Cortex of kidney (tissue), 1 donor: ENCODE measurements at places on chromosomes 5 and 9.

DNA sequence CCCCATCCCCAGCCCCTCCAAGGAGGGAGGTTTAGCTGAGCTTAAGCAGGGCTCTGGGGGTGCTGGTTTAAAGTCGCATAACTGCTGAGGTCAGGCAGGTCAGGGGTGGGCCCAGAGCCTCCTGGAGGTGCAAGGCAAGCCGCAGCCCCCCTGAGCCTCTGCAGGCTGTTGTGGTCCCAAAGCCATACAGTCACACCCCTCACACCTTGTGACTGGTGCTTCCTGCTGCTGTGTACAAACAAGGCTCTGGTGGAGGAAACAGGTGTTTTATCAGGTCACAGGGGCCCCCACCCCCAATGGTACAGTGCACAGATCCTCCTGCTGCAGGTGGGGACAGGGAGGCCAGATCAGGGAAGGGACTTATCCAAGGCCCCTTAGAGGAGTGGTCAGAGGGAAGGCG lies 8.0 kb downstream of the TCF7 start:
- no peak for DNase-seq

GRCh38 chr5:29161399-29162291 lies 2031.8 kb upstream of the CDH6 start:
- DNase-seq, result no peak

- DNase-seq, result no peak
These were observed 19.5 kb downstream of the ADAMTS6 start for GRCh38 chr5:65462139-65462705.

GRCh38 chr9:131728961-131729360 lies 10.9 kb downstream of the RAPGEF1 start:
- no peak for DNase-seq

GRCh38 chr5:107867266-107867665 lies 196.5 kb upstream of the EFNA5 start:
- DNase-seq, result no peak

DNA sequence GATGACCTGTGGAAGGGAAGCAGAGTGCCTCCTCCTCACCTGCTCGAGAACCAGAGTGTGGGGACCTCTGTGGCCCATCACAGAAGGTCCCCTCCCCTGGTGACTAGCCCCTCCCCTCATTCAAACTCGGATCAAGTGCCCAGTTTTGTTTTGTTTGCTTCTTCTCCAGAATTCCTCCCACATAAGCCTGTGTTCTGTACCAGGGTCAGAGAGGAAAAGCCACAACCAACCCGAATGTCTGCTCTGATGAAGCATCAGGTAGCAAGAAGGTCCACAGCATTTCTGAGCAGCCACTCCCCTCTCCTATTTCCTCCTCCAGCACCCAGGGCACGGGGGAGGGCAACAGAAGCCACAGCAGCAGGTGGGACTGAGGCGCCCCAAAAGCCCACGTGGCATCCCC lies 58.2 kb downstream of the HSD17B3 start:
- no peak for DNase-seq

- DNase-seq, result no peak
These were observed 672 bp upstream of the KCNT1 start for GRCh38 chr9:135701067-135701958.

DNA sequence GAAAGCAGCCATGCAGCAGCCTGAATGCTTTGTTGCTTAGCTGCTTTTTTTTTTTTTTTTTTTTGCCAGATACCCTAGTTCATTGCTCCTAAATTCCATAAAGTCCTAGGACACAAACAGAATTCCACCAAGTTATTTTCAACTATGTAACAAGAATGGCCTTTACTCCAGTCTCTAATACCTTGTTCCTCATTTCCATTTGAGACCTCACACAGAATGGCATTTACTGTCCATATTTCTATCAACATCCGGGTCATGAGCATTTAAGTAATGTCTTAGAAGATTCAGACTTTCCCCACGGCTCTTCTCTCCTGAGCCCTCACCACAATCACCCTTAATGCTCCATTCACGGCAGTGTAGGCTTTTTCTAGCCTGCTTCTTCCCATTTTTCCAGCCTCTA lies 31.7 kb upstream of the FBXW11 start:
- DNase-seq, result no peak

DNA sequence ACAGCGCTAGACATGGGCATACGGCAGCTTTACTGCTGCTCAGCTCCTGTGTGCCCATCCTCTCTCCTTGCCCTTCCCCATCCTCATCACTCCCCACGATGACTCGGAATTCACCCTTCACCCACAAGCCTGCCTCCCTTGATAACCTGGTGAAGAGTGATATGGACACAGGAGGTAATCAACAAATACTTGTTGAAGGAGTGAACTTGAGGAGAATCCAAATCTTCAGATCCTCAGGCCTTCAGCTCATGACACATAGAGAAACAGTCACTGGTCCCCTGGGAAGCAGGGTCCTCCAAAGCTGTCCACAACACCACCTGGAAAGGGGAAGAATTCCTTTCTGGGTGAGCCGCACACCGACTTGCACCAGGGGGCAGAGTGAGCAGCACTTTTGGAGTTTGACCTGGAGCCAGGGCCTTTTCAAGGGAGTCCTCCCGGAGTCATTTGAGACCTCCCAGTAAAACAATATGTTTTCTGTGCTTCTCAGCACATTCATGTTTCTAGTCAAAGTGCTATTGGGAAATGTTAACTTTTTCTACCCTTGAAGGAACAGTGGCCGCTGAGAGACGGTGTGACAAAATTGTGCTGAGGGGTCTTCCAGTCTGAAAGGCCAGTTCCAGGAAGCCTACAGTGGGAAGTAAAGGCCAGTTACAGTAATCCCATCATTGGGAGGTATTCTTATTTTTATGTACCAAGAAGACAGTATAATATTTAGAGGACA lies 332.3 kb downstream of the CWC27 start:
- no peak for DNase-seq

DNA sequence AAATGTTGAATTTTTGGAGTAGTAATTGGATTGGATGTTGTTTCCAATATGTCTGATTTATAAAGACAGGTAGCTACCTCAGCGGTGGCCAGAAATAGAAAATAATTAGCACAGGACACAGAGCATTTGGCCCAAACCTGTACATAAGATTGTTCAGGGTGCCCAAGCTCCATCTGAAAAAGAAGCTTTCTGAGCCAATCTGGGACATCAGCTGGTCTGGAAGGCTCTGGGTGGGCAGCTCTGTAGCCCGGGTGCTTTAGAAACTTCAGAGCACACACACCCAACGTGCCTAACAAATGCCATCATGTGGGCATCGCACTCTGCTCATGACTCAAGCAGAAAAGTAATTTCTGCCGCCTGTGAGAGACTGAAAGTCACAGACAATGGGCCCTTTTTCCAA lies 460.7 kb downstream of the ICE1 start:
- no peak for DNase-seq

GRCh38 chr5:65391591-65391990 lies 90.1 kb downstream of the ADAMTS6 start:
- DNase-seq, result no peak

DNA sequence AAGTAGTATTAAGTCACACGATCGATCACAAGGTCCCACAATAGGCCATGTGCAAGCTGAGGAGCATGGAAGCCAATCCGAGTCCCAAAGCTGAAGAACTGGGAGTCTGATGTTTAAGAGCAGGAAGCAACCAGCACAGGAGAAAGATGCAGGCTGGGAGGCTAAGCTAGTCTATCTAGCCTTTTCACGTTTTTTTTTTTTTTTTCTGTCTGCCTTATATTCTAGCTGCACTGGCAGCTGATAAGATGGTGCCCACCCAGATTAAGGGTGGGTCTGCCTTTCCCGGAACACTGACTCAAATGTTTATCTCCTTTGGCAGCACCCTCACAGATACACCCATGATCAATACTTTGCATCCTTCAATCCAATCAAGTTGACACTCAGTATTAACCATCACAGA lies 6.5 kb downstream of the PPIP5K2 start:
- DNase-seq, result no peak

- DNase-seq, result no peak
These were observed 5.8 kb downstream of the RGS14 start for GRCh38 chr5:177363565-177363964.

DNA sequence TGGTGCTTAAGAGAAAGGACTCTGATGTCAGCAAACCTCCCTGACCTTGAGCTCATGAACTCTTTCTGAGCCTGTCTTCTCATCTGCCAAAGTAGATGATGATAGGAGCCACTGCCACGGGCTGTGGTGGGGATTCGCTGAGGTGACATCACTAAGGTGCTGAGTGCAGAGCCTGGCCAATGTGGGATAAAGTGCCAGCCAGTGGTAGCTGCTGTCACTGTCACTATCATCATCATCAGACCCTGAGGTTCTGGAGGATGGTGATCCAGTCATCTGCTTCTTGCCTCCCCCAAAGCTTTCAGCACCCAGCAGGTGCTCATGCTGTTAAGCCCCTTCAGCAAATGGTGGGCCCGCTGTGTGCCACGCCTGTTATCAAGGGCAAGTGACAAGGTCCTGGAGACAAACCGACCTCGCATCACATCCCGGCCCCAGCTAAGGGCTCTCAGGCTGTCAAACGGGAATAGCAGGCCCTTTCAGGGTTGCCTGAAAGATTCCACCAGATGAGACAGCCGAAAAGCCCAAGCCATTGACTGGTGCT lies 6.4 kb downstream of the FPGS start:
- DNase-seq, result no peak

DNA sequence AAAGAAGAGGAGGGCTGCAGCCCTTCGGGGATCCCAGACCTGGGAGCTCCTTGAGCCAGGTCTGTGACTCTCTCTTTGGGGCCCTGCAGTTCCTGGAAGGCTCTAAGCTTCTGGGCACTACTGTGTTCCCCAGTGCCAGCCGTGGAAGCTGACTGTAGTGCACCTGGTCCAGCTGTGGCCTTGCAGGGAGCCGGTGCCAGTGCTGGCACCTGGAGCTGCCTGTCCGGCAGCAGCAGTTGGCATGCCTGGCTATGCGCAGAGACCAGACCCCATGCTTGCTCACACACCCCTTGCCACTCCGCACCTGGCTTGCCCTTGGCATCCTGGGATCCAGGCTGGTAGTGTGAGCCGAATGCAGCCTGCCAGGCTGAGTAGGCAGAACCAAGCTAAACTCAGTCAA lies 91.0 kb upstream of the PUM3 start:
- DNase-seq, result no peak

GRCh38 chr5:6162175-6162574 lies 216.2 kb downstream of the MED10 start:
- no peak for DNase-seq

DNA sequence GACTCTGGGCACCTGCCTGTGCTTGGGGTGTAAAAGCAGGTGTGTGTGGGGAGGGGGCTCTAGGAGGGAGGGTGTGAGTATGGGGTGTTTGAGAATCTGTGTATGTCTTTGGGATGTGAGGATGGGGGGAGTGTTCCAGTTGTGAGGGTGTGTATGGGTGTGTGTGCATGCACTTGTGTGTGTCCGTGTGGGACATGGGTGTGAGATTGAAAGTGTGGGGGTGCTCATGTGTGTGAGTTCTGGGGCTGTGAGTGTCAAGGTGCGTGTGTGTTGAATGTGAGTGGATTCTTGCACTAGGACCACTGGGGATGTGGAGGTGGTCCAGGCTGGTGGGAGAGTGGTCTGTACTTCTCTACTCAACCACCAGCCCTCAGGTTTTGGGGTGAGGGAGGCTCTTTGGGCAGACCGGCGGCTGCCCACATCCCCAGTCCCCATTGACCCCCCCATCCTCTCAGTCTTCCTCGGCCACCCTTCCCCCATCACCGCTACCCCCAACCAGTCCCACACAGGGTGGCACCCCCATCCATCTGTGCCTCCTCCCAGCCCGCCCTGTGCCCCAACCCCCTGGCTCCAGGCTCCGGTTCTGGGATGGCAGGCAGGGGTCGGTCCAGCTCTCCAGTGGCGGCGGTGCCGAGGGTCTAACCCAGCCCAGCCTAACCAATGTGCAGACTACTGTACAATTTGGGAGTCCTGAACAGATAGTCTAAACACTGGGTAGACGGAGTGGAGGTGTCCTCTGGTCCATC lies 31.5 kb downstream of the GOLGA2 start:
- no peak for DNase-seq

- DNase-seq, result no peak
These were observed 20.2 kb upstream of the GLIS3 start for GRCh38 chr9:4320021-4320420.

GRCh38 chr5:67476531-67476930 lies 279.9 kb upstream of the CD180 start:
- DNase-seq, result no peak

GRCh38 chr5:56159521-56159947 lies 73.6 kb downstream of the ANKRD55 start:
- DNase-seq, result no peak

DNA sequence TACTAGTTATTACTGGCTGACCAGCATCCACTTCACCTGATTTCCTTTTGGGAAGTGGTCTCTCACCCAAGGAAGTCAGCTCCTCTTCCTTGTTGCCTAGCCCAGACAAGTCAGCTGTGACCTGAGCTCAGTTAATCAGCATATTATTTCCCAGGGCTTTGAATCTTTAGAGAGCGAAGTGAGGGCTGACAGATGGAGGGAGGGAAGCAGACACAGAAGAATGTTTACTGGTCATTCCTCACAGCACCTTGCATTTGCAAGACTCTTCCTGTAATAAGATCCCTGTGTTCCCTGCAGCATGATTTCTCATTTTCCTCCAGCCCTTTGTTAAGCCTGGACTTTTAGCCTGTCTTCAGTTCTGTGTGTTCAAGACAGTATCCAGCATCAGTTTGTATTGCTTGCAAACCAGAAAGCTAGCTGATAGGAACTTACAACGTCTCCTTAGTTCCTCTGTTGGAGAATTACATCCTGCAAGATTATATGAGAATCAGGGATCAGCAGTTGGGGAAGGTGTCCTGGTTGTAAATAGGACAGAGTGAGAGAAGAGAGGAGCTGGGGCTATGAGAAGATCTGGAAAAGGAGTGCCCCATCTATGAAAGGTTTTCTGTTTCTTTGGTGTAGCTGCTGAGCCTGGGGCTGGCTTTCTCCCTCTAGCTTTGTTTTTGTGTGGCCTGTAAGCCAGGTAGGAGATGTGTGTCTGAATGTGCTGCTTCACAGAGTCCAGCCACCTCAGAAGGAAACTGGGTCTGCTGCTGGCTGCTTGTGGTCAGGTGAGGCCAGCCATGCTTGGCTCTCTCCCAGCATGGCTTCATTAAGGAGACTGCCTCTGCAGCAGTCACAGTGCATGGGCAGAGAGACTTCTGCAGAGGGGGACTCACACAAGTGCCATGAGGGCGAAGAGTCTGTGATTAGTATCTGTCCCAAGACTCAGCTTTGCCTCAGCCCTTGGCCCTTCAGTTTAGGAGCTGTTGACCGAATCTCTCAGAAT lies 50.3 kb downstream of the MAN2A1 start:
- no peak for DNase-seq

- DNase-seq, result no peak
These were observed 2.4 kb downstream of the RASEF start for GRCh38 chr9:83060556-83060955.

DNA sequence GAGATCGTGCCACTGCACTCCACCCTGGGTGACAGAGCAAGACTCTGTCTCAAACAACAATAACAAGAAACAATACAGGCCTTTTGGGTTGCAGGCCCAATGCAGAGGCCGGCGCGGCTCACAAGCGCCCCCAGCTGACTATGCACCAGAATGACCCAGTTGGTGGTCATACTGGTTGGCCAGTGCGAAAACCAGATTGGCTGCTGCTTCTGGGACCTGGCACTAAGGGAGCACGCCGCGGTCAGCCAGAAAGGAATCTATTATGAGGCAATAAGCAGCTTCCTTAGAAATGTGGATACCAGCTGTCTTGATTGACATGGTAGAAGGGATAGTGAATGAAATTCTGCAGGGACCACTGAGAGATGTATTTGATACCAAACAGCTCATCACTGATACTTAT lies 35.0 kb downstream of the RANBP17 start:
- no peak for DNase-seq
